ENCODE measurements at places on chromosomes 1 and 21.

DNA sequence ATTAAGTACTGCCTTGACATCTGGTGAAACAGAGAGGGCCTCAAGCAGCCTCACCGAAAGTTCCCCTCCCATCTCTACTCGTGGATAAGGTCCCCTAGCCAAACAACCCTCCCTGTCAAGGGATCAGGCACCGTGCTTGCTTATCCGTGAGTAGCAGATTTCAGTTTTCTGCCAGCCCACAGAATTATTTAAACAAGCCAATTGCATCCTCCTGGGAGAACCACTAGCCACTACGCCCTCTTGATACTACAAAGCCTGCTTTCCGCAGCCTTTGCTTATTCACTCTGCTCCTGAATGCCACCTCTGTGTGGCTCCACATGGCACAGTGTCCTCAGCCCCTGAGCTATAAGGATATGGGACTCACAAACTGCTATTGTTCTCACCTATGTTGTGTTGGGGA lies 5.9 kb upstream of the TFF2 start:
- DNase-seq: no peak

DNA sequence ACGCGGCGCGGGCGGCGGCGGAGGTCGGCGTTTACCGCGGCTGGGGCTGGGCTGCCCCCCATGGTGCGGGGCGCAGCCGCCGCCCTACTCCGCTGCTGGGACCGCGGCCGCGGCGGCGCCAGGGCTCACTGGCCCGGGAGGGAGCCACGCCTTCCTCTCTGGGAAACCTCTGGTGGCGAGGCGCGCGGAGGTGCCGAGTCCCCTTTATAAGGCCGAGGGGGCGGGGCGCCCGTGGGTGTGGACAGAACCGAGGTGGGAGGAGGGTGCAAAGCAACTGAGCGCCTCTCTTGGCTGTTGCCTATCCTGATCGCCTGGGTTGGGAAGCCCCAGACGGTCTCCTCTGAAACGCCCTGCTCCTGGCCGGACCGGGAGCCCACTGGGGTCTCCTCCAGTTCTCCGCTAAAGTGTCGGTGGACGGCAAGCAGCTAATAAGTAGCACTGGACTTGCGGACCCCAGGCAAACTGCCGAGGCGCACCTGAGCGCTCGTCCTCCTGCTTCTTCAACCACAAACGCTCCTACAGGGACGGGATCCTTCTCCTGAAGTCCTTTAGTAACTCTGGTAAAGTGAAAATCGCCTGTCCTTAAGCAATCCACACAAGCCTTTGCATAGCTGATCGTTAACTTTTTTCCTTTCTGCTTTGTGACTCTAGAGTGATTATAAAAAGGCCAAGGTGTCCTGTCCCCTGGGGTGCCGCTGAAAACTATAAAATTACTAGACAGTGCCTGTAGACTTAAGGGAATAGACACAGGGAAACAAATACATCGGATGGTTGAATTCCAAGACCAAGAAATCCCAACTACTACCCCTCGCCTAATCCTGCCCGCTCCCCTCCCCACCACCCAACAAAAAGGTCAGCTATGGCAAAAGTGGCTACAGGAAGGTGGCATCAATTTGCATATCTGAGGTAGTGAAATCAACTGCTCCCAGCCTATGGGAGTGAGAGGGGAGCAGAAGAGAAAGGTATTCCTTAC lies at the start of gene PTGER3:
Gene PTGER3 (minus strand): TSS at position 182 of the 973 bp plus-strand sequence. CDS start 239 bp downstream, outside the sequence.
- no peak for DNase-seq

- DNase-seq: no peak
Observed at GRCh38 chr1:193566735-193567134, 380.3 kb upstream of the B3GALT2 start.

GRCh38 chr1:95236784-95237575 lies 3.0 kb downstream of the RWDD3 start:
- DNase-seq: no peak

DNA sequence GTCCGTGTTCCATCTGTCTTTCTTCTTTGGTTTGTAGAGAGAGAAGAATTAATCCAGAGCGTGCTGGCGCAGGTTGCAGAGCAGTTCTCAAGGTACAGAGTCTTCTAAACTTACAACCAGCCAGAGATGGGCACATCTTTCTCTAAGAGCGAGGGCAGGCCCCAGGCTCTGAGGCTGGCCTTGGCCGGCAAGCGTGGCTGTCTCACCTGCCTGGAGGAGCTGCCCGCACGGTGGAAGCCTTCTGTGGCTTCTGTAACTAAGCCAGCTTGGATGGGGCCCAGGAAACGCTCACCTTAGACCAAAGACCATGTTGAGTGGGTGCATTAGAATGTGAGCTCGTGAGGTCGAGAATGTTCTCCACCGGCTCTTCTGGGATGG lies 78.6 kb downstream of the PDE9A start:
- DNase-seq: no peak

DNA sequence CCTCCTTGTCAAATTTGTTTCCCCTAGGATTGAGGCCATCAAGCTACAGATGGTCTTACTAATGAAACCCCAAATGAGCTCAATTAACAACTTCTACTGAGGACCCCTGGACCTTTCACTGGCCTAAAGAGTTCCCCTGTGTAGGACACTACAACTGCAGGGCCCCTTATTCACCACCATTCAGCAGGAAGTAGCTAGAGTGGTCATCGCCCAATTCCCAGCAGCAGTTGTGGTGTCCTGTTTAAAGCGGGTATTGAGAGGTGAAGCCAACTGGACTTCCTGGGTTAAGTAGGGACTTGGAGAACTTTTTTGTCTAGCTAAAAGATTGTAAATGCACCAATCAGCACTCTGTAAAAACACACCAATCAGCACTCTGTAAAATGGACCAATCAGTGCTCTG lies 1466.9 kb downstream of the KCNT2 start:
- no peak for DNase-seq

DNA sequence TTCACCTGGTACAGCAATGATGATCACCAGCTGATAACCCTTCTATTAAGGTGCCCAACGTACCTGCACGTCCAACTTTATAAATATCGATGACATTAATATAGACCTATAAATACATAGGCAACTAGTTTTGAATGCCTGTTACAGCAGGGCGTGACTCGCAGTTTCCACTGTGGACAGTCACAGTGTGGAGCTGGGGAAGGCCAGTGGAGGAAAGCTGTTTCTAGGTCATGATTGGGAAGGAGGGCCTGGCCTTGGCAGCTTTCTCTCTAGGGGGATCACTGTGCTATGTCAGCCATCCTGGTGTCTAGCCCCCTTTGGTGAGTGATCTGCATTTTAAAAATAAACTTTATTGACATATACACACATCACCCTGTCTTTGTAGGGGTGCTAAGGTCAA lies 4.4 kb upstream of the PRDM15 start:
- no peak for DNase-seq

- DNase-seq: no peak
Observed at GRCh38 chr21:31838586-31839355, 34.0 kb upstream of the HUNK start.

- no peak for DNase-seq
Observed at GRCh38 chr1:232622378-232622777, 7.6 kb downstream of the SIPA1L2 start.

DNA sequence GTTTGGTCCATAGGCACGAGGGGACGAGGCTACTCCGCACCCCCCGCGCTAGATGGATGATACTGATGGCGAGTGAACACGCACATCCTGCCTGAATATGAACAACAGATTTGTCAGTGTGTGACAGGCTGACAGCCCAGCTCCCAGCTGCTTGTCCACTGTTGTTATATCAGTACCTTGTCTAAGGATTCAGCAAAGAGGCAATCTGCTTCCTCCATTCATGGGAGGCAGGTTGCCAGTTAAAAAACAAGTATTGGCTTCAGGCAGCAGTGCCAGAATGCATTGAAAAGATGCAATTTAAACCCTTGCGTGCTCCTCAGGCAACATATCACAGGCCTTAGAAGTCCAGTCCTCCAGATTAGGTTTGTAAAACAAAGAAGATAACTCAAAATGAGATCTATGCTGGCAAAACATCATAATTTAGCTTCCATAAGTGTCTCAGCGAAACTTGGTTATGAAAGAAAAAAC lies 223.3 kb downstream of the GPATCH2 start:
- no peak for DNase-seq

- no peak for DNase-seq
Observed at GRCh38 chr1:236534151-236534651, 10.4 kb downstream of the LGALS8 start.

DNA sequence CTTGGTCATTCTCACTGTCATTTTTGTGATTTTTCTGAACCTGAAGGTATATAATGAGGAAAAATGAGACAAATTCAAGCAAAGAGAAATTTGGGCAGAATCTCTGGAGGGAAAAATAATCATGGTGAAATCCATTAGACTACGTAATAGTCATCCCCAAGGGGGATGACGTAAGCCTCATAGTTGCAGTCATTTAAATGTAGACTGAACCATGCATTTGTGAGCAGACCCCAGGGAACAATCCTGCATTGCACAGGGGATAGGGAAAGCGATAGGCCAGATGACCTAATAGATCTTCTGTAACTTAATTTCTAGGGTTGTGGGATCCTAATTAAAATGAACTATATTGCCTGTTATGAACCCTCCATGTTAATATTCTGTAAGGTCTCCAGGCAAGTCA lies 167.4 kb upstream of the C1orf21 start:
- no peak for DNase-seq

DNA sequence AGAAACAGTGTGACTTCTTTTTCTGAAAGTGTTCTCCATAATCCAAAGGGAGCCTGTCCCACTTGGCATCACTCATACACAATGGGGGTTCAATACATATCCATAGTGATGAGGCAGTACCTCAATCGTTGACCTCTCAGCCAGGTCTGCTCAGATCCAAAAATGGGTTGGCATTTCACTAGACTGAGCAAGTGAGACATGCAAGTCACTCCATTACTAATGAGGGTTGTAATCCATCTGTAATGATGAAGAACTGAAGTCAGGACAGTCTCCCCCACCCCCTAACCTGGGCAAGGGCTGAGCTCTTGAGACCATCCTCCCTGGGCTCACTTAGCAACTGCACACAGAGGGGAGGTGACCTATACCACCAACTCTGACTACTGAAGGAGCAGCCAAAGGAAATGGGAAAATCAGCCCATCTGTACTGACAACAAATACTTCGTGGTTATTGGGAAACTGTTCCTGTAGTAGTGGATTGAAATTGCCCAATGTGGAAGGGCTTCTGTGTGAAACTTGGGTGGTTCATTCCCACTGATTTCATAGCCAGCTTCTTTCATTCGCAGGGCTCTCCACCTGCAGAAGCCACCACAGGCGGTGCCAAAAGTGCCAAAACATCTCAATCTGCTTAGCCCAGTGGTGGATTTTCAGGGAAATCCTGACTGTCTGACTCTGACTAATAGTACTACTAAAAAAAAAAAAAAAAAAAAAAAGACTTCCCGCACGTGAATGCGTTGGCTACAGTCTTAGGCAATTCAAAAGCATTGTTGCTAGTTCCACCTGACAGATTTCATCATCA lies 5.0 kb downstream of the NGF start:
- no peak for DNase-seq

DNA sequence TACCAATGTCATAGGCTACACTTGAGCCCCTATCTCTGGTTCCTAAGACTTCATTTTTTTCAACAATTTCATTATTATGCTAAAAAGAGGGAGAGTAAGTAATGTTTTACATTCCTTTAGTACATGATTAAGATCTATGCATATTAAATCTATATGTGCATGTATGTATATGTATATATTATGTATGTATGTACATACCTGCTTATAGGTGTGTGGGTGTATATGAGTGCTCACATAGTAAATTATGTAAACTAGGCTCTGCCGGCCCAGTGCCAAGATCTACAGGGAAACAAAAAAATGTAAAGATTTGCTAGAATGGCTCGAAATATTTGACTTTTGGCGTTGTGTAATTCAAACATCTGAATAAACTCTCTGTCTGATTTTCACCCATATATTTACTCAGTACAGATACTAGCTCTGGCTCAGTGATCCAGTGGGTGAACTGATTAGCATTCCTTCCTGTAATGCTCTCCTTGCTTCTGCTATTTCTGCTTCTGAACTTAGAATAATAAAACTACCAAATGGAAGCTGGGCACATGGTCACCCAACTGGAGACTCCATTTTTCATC lies 113.1 kb upstream of the FGGY start:
- DNase-seq: no peak

DNA sequence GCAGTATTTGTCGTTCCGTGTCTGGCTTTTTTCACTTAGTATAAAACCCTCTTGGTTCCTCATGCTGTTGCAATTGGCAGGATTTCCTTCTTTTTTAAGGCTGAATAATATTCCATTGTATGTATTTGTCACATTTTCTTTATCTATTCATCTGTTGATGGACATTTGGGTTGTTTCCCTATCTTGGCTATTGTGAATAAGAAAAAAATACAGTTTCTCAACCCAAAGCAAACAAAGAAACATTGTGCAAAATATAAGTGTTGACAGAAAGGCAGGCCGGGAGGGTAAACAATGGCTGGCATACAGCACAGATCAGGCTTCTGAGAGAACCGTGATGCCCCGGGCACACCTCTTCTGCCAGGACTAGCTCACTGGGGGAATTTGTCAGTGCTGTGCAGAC lies 26.9 kb downstream of the NENF start:
- no peak for DNase-seq

DNA sequence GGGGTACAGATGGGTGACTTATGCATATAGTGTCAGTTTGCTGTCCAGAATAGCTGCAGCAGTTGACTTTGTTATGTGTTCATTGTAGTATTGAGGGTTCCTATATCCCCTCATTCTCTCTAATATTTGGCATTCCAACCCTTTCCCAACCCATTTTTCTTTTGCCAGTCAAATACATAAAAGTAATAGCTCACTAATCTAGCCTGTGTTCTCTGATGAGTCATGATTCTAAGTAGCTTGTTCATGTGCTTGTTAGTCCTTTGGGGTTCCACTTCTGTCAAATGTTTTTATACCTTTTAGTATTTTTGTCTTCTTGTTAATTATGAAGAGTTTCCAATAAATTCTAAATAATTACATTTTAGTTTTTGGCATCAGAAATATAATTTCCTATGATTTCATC lies 99.2 kb upstream of the MROH9 start:
- DNase-seq: no peak

DNA sequence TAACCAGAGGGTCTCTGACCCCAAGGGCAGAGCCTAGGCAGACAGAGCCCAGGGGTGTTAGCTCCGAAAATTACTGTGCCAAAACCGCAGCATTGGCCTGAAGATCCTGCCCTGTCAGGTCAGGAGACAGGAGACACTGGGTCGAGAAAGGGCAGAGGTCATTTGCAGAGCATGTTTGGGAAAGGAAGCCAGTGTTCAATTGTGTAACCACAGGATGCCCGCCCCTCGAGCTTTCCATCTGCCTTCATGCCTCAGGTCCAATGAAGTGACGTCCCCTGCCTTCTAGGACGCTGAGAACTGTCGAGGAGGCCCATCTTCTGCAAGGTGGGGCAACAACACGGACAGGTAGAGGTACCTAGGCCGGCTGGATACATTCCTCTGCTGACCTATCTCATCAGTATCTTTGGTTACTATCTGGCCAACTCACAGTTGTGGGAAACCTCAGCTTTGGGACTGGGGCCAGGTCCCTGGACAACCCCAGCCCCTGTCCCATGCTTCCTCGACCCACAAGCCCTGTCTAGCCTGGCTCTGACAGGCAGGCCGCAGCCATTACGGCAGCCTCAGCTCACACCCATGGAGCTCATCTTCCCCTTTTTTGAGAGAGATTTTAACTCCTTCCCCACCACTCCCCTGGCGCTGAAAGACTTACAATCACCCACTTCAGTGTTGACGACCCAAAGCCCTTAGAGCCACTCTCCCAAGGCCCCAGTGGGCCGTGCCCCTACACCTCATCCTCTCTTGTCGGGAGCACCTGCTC lies 1.3 kb downstream of the ARL8A start:
- DNase-seq: no peak

- DNase-seq: no peak
Observed at GRCh38 chr1:67327864-67328466, 20.3 kb downstream of the IL12RB2 start.

GRCh38 chr1:28982198-28982597 lies 67.8 kb downstream of the EPB41 start:
- DNase-seq: no peak

- no peak for DNase-seq
Observed at GRCh38 chr1:223849352-223850254, 3.9 kb upstream of the TP53BP2 start.
